ENCODE measurements at places on chromosomes 12 and 14.

DNA sequence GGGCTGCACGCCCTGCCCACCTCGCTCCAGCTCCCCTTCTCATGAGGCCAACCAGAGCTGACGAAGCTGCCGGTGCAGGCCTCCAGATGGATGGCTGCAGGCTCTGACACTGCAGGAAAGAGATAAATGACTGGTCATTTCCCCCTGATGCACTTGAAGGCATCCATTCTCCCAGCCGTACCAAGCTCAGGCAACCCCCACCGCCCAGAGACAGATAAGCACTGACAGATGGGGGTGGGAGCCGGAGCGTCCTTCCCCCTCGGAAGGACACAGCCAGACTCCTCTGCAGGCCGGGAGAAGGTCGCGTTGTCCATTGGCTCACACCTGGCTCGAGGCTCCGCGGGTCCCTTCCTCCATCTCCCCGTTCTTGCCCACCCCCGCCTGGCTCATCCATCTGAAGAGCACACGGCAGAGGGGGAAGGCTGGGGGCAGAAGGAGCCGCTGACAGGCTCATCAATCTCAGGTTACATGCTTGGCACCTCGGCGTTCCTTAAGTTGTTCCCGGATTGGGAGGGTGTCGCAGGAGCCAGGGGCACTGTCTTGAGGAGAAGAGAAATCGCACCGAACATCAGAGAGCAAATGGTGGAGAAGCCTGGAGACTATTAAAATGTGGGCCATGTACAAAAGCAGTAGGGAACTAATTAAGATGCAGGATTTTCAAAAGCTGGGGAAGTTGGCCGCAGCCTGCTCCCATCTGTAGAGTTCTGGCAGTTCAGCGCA is 151.6 kb downstream of the DPF3 start:
- no peak for DNase-seq

DNA sequence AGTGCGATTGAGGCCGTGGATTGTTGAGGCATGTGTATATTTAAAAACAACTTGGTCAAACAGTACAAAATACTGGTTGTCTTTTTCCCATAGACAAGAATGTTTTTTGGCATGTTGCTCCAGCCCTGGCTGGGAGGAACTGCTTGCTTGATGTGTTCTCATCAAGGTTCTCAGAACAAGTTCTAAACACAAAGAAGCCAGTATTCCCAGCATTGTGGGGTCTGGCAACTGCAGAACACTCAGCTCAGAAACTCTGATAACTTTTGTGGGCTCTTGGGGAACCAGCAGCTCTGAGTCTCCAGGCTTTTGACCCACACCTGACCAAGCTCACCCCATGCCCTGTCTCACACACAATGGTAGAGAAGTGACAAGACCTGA is 27.1 kb upstream of the DICER1 start:
- DNase-seq, result no peak

- DNase-seq, result no peak
Observed at GRCh38 chr12:1344245-1344644, 250.1 kb downstream of the FBXL14 start.

DNA sequence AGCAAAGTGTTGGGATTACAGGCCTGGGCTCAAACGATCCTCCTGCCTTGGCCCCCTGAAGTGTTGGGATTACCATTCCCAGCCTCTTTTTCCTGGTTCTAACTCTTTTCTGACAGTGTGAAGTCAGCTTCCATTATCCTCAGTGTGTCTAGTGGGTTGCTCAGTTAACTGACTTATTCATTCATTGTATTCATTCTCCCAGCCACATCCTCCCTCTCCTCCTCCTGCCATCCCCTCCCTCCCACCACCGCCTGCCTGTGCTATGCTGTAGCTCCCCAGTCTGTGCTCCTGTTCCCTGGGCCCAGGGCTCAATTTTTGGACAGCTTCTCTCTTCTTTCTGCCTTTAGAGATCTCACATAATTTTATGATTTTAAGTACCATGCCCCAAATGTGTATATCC is 19.4 kb downstream of the ATP6V0A2 start:
- no peak for DNase-seq
